Lower lobe of right lung (tissue), 2 donors: ENCODE measurements at places on chromosomes 16 and 17.
A peak's percentile ranks its signal among the peaks of the same experiment; 100 is the strongest.

- no peak for DNase-seq
These were observed 55.7 kb downstream of the SOX9 start for GRCh38 chr17:72176516-72176851.

- no peak for DNase-seq
These were observed 187.5 kb downstream of the TANC2 start for GRCh38 chr17:63153488-63153887.

DNA sequence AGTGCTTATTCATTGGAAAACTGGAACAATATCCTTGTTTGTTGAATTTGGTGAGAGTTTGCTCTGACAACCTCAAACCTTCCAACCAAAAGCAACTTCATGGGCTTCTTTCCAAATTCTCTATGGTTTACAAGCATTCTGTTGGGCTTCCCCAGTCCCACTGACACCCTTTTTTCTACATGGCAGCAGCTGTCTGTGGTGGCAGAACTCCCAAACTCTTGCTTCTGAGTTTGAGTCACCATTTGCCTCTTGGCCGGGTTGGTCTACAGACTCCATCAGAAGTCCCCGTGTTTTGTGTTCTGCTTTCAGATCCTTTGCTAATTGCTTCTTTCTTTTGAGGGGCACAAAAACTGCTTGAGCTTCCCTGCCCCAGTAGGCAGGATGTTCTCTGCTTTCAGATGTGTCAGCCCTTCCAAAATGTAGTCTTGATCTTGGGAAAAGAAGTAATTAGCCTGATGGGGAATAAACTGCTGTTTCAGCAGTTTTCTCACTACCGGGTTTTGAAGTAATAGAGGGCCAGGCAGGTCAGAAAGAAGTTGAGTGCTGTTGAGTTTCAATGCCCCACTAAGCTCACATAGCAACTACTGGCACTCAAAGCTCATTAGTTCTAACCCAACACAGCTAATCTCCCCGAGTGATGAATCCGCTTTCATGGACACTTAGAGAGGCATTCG is 80.7 kb downstream of the HS3ST3A1 start:
- DNase-seq = no peak

DNA sequence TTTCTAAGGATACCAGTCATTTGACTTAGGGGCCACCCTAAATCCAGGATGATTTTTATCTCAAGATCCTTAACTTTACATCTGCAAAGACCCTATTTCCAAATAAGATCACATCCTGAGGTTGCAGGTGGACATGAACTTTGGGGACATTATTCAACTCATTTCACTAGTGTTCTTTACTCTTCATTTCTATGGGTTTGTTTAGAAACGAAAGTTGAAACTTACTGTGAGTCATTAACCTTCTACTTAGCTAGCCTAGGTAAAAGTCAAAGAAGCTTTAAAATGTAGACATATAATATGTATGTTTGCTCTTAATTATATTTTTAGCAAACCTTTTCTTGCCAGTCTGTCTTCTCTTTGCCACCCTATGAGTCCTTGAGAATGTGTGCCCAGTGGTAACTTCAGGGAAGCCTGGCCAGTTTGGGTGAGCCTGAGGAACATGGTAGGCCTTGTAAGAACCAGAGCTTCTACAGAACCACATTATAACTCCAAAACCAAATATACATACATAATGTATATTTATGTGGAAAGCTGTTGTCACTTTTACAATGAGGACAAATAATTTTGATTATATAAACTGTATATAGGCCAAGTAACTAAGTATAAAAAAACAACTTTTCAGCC is 38.4 kb downstream of the BPTF start:
- DNase-seq = no peak

DNA sequence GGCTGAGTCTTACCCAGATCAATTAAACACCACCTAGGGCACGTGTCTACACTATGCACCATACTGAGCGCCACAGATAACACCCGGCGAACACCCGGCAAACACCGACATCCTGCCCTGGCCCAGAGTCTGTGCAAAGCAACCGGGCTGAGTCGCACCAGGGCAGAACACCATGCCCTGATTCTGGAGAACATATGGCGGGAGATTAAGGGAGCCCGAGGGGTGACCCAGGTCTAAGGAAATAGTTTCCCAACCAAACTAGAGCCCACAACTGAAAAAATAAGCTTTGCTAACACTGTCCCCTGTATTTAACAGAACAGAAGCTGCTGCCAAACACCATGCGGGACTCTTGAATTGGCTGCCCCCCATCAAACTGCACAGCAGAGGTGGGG is 22.1 kb downstream of the MYO18A start:
- DNase-seq = no peak

DNA sequence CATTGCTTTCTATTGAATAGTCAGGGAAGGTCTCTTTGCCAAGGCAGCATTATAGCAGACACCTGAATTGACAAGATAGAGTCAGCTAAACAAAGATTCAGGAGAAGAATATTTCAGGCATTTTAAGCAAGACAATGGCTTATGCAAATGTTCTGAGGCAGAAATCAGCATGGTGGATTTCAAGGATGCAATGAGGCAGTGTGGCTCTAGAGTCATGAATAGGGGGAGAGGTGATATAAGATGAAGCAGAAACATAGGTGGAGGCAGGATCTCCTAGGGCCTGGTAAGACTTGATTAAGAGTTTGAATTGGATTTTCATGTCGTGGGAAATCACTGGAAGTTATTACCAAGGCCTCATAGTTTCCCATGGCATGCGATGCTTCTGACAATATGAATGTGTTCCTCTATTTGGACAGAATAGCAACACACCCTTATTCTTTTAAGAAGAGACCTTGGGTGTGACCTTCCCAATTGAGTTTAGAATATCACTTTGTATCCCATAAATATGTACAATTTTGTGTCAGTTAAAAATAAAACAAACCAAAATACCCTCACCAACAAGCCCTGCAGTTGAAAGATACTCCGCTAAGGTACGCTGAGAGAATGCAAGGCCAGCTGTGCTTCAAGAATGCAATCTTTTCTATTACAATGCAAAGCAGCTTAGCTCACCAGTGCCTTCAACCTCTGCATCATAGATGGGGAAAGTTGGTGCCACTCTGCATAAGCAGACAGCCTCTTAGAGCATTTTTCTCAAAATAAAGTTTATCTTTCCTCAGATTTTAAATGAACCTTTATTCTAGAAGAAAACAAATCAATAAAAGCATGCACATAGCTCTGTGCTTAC is 139.6 kb upstream of the SALL1 start:
- DNase-seq = no peak

DNA sequence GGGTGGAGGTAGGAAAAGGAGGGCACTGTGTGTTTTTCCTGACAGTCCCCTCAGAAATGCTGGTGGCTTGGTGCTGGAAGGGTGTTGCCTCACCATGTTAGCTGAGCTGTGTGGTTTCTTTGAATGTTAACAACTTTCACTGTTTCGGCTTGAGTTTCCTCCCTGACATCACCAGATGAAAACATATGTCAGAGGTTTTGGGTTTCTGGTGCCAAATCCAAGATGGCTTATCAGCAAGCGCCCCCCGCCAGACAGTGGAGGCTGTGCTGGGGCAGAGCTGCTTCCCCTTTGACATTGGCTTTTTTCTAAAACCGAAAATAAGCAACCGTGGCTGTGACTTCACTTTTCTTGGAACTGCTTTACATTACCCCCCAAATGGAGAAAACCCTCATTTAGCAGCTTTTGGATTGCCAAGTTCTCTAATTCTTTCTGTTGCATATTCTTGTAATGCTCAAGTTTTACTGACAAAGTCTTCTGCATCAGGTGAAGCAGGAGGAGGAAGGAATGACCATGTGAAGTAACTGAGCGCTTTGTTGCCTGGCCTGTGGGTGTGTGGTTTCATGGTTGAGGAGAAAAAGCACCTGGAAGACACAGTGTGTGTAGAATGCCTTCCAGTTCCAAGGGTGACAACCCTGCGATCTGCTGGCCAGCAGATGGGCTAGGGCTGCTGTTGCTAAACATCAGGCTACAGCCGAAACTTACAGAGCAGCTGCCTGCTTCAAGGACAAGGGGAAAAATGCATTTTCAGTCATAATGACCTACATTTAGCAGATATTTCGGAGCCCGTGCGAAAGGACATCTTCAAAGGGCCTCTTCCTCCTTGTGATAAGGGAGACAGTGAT is 9.7 kb downstream of the RMI2 start:
- peak; percentile 56 for DNase-seq

GRCh38 chr17:58402679-58403078 is 14.7 kb downstream of the RNF43 start:
- DNase-seq = no peak

- DNase-seq = no peak
These were observed 4.3 kb downstream of the ADGRG3 start for GRCh38 chr16:57672416-57672815.

DNA sequence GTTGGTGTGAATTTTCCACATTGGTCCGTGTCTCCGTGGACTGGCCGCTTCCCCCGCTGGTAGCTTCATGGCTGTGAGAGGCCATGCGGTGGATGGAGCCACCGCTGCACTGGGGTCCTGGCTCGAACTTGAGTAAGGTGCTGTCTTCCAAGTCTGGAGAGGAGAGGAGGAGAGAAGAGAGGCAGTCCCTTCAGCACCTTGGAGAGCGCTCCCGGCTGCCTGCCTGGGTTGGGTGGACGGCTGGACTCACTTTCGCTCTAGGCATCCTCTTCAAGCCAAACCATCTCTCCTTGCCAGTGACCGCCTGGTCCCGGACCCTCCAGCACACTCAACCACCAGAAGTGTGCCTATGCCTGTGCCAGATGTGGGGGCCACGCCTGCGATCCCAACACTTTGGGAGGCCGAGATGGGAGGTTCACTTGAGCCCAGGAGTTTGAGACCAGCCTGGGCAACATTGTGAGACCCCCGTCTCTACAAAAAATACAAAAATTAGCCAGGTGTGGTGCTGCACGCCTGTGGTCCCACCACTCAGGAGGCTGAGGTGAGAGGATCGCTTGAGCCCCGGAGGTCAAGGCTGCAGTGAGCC is 6.2 kb downstream of the JPH3 start:
- DNase-seq = no peak

DNA sequence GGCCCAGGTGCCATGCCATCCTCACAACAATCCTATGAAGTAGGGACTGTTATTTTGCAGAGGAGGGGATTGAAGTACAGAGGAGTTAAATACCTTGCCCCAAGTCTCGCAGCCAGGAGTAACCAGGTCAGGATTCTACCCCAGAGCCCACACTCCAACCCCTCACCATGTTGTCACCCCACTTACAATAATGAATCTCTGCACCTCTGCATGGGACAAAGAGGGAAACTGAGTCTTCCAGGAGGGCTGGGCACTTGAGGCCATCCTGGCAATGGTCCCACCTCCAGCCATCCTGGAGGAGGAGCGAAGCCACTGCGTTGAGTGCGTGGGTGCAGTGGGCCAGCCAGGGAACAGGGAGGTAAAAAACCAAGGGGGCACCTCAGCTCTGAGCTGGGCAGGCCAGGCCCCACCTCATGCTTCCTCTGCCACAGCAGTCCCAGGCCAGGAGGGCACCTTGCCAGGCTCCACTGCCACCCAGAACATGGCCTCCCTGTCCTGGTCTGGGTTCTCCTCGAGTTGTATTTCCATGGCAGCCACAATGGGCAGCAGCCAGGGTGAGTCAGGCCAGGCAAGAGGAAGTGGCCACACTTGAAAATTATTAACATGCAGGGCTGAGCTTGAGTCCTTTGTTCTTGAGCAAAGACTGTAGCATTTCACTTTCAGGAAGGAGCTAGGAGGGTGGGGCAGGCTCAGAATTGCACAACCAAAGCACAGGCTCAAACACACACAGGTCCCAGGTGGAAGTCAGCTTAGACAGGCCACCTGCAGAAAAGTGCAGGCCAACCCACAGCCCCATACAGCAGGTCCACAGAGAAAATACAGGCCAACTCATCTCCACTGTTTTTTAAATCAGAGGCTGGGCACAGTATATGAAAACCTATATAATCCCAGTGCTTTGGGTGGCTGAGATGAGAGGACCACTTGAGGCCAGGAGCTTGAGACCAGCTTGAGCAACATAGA is 52.1 kb downstream of the CUEDC1 start:
- peak; percentile 96 for DNase-seq

DNA sequence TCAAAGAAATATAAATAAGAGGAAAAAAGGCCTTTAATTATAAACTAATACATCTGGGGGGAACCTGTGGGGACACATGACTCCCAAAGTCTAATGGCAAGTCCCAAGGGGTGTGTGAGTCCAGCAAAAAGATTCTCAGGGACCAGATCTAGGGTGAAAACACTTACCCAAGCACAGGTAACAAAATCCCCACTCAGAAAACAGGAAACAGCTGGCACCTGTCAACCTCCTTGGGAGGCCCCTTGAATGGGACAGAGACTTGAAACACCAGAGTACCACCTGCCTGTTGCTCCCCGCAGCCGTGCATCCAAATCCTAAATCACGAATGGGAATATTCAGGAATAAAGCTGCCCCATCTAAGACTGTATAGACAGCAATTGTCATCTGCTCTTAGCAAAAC is 461.2 kb upstream of the CDH5 start:
- no peak for DNase-seq

DNA sequence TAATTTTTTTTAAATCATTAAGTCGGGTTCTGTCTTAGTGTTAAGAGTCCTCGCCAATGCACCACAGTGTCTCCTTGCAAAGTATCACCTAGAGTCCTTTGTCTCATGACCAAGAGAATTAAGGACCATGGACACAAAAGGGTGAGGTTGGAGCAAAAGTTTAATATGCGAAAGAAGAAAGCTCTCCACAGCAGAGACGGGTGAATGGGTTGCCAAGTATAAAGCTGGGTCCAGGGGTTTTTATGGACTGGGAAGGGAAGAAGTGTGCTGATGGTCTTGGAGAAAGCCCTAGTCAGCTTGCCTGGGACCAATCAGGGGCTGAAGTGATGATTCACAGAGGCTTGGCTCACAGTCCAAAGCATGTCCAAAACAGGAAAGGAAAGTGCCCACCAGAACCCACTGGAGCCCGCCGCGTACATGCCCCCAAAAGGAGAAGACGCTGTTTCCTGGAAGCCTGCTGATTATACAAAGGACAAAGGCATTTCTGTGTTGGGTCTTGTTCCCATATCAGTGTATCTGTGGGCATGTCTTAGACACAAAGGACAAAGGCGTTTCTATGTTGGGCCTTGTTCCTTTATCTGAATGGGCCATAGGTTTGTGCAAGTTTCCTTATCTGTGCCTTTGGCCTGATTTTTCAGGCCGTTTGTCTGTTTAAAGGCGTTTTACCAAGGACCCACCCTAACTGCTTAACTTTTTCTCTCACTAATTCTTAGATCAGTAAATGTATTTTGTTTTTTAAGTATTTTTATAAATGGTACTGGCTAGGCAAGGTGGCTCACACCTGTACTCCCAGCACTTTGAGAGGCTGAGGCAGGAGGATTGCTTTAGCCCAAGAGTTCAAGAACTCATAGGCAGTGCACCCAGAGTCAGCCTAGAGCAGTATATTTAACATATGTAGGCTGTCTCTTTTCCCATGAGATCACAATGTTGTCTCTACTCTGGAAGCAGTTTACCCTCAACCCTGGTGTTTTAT is 28.7 kb upstream of the ATF7IP2 start:
- DNase-seq = no peak

DNA sequence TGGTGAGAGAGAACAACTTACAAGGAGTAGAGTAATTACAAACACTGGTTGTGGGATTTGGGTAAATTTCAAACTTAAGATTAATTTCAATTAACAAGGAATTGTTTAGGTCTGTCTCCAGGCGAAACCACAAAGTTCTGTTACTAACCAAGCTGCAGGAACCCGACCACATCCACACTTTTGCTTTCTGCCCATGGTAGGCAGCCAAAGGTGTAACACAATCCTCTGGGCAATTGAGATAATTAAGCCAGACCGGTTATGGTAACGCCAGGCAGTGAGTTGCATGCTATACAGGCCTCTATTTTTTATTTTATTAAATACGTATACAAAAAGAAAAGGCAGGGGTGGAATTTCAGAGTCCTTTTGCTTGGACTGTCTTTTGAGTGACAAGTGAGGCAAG is 12.0 kb downstream of the KCNJ2 start:
- DNase-seq = no peak
